ENCODE measurements at places on chromosomes 7 and 10.

DNA sequence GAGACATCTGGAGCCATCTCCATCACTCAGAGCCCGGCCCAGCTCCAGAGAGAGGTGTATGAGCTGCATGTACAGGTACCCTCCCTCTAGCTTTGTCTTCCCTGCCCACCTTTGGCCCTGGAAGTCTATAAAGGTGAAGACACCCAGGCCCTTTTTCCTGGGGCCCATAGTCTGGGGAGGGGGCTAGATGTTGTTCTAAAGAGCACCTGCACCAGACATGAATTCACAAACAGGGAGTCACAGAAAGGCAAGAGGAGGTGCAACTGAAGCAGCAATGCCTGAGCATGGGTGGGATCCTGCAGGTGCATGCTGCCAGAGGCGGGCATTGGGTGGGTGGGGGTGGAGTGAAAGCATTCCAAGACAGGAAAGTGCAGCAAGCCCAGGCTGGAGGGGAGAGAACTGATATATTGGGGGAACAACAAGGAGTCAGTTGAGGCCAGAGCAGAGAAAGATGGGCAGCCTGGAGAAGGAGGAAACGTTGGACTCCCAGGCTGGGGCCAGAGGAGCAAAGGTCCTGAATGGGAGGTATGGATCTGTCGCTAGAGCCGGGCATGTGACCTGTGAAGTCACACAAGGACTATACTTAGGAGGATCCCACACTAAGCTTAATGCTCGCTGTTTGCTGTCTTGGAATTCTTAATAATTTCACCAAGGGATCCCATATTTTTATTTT is 11.7 kb downstream of the CDHR1 start:
- DNase-seq, result no peak

DNA sequence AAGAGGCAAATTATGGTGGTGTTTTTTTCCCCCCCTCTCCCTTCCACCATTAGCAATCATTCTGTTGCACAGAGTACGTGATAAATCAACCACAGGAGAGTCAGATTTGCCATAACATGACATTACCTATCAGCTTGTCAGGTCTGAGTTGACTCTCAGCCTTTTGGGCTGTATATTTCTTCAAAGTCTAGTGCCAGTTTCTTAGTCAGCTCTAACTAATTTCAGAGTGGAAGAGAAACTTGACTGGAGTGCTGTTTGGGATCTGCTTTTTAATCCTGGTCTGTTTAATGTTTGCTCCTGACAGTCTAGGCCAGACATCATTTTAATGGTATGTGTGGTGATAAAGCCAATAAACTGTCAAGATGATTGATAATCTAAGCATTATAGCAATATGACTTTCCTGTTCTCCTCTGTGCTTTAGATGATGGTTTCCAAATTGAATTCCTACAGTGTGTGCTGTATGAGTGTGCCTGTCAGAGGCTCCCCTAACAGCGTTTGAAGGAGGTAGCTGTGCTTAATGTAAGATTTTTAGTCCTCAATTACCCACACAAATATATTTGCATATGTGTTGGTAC is 76.9 kb downstream of the LRMDA start:
- no peak for DNase-seq

GRCh38 chr7:98232799-98233198 is 19.2 kb downstream of the TECPR1 start:
- no peak for DNase-seq

DNA sequence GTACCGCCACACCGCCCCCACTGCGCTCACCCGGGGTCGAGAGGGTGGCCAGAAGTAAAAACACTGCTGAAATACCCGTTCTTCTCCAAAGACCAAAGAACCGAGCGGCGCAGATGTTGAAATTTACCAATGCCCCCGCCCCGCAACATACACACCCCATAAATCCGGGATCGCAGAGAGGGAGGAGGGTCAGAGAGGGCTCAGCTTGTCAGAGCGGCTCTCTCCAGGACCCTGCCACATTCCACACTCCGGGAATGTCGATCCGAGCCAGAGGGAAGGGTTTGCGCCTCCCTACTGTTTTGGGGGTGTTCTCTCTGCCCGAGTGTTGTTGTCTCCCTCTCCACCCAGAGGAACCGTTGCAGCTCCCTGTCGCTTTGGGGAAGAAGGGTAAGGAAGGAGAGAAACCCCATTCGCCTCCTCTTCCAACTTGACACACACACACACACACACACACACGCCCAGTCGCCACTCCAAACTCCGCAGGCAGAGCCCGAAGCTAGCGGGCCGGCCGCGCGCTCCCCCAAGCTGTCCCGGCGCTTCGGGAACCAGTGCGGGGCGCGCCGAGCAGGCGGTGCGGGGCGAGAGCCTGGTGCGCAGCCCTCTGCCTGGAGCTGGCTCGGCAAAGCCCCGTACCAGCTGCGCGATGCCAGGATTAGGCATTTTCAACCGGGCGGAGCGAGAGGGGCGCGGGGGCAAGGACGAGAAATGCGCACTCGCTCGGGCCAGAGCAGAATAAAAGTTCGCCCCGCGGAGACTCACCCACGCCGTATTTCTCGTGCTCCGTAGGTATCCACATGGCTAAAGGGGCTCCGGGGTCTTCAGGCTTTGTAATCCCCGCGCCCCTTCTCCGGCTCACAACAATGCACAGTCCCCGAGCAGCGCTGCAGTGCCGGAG is 609 bp downstream of the DOCK4 start:
- peak; percentile 42 for DNase-seq

GRCh38 chr7:5296611-5297226 is 14.0 kb downstream of the SLC29A4 start:
- peak; percentile 67 for DNase-seq

DNA sequence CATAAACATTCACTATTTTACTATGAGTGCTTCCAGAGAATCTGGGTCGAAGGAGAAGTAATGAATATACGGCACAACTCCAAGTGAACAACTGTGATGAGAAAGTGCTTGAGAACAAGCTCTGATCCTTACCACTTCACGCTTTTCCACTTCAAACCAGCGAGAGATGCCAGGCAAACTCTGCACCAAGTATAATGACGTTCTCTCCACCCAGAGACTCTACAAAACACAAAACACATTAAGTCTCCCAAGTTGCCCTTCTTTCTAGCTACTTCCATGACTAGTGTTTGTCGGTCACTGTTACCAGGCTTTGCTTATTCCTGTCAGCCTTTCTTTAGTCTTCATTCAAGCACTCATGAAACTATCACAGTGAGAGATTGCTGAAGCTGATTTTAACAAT is 193.1 kb upstream of the IMMP2L start:
- DNase-seq, result no peak

GRCh38 chr7:25238066-25238725 is 9.9 kb upstream of the NPVF start:
- DNase-seq, result no peak

DNA sequence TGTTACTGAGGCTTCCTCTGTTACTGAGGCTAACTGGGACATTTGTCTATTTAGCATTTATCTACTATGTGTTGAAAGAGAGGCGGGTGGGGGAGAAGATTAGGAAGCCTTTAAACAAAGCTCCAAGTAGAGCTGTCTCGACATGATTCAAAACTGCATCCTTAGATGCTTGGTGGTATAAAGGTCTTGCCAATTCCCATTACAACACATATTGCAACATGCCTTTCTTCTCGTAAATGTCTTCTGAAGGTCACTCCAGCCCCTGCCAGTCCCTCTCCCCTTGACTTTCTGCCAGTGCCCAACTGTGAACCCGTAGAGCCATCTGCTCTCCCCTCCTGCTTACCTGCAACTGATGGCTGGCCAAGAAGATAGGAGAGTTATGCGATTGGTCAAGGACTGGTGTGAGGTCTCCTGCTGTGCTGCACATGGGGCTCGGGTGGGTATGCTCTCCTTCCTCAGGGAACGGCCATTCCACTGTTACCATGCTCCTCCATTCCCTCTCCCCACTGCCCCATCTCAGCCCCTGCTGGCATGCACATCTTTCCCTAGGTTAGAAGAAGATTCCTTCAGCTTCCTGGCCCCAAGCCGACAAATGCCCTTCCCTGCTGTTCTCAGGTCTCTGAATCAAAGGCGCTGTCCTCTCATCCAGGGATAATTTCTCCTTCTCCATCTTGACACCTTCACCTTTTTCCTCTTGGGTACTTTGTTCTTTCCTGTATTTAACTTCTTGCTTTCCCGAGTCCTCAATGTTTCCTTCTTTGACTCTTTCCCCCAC is 43.6 kb upstream of the ZNF32 start:
- no peak for DNase-seq

DNA sequence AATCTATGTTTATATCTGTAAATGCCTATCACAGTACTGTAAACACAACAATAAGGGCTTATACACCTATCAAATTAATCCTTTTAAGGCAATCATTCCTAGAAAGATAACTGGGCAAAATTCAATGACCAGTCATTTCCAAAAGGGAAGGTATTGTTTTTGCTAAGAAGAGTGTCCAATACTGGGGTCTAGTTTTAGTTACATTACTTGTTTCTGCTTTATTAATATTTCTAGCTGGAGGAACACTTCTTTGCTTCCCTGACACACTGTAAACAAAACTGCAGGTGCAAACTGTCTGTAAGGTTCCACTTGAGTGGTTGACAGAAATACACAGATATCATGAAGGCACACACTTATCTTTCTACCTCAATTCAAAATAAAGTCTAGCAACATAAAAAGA is 84.2 kb upstream of the FAM133B start:
- no peak for DNase-seq

- peak; percentile 79 for DNase-seq
These were observed 10.4 kb upstream of the CLCN1 start for GRCh38 chr7:143305423-143306070.

DNA sequence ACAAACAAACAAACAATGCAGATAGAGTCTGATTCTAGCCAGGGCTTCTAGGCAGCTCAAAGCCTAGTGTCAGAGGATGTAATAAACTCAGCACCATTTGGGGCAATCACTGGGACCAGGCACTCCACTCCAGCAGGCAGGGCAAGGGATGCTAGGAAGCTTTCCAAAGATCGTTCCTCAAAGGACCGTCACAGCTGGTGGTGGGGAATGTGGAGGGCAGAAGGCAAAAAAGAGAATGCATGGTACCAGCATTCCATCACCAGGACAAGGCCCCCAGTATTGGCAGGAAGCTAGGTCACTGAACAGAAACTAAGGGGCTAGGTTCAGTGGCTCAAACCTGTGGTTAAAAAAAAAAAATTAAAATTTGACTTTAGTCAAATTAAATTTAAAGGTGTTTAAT is 94.2 kb downstream of the CUL2 start:
- DNase-seq, result no peak

- no peak for DNase-seq
These were observed 271.7 kb downstream of the TCF7L2 start for GRCh38 chr10:113221756-113222168.

DNA sequence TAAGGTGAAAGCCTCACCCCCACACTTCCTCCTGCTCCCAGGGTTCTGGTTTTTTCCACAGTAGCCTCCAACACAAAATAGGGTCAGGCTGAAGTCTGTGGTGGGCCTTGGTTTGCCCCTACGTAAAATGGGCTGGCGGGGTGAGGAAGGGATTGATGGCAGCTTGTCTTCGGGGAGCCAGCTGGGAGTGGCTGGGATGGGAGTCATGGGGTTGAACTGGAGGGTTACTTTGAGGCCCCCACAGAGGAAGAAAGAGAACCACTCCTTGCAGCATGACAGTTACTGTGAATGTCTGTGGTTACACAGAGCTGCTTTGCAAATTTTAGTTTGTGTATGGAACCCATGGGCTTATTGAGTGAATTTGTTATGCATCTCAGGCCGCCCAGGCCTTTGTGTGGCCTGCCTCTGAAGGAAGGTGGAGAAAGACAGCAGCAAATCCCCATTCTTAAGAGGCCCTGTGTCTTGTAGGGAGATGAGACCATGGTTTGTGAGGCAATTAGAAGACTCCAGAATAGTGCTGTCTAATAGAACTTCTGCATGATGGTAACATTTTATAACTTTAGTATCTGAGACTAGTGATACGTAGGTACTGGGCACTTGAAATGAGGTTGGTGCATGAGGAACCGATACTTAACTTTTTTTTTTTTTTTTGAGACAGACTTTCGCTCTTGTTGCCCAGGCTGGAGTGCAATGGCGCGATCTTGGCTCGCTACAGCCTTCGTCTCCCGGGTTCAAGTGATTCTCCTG is 8.1 kb downstream of the TRIM8 start:
- DNase-seq, result no peak

DNA sequence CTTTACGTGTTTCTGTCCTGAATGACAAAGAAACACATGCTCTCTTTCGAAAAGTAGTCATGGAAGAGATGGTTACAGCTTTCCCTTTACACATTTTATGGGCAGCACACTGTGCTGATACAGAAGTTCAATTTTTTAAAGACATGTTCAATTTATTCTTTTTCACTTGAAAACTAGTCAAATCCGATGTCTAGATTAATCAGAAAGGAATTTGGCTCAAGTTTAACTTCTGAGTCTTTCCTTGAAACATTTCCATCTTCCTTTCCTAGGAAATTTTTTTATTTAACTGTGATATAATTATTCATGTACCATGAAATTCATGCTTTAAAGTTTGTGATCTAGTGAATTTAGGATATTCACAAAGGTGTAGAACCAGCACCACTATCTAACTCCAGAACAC is 360.1 kb downstream of the TNS3 start:
- no peak for DNase-seq

- DNase-seq, result no peak
These were observed 209.9 kb downstream of the SEMA3E start for GRCh38 chr7:83439026-83439425.

GRCh38 chr7:43758822-43759683 is 573 bp downstream of the BLVRA start:
- peak; percentile 50 for DNase-seq

- no peak for DNase-seq
These were observed 479 bp downstream of the PNPLA8 start for GRCh38 chr7:108525327-108525984.

DNA sequence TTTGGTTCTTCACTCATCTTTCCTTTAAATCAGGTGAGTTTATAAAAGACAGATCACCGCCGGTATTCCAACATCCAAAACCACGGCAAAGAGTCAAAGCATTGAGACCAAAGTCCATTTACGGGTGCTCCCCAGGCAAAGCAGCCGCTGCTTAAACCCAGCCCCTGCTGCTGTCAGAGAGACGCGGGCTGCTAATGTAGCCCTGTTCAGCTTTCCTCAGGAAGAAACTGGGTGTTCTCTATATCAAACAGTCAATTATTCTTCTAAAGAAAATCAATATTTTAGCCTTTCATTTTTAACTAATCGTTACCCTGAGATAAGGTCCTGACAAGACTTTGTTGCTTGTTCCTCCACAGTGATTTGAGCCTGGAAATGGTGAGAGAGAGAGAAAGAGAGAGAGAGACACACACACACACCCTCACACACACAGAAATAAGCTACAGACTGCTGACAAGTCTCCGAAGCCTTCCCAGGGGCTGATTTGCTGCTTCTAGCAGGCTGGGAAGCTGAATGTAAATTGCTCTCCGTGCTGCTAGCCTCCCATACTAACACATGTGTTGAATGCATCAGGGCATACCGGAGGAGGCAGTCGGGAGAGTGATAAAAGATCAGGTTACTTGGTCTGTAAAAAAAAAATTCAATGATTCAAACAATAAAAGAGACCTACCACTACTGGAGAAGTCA is 183.0 kb upstream of the ANK3 start:
- DNase-seq, result peak; percentile 32

GRCh38 chr7:50661345-50662040 is 96.3 kb upstream of the DDC start:
- DNase-seq, result peak; percentile 18
